ENCODE measurements at places on chromosomes 5 and 9.
A peak's percentile ranks its signal among the peaks of the same experiment; 100 is the strongest.

GRCh38 chr9:120643061-120643460 lies 63.1 kb upstream of the CDK5RAP2 start:
- no peak for DNase-seq

DNA sequence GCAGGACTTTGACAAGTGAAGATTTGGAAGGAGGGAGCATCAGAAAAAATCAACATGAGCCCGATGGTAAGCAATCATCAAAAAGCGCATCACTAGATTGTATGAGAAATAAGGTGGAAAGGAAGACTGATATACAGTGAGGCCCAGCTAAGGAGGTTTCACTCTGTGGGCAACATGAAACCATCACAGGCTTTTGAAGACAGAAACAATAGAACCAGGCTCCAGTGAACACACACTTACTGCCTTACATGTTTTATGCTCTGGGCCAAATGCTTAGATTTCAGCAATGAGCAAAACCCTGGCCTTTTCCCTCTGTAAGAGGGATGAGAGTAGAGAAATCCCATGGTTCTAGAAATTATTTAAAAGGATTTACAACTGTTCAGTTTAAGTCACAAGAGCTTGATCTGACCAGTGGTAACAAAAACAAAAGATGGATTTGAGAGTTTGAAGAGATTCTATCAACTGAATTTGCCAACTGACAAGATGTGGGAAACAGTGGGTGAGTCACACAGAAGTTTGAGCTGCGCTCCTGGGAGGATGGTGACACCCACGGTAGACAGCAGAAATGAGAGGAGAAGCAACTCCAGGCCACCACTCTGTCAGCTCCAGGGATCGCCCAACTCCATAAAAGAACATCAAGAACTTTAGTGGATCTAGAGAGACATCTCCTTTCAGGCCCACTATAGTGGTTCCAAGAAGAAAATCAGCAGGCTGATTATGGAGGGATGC lies 261.8 kb downstream of the MCTP1 start:
- no peak for DNase-seq

GRCh38 chr5:116176121-116176520 lies 91.3 kb downstream of the COMMD10 start:
- DNase-seq, result no peak

GRCh38 chr9:114467226-114467750 lies 38.0 kb downstream of the WHRN start:
- no peak for DNase-seq

GRCh38 chr5:14729448-14730385 lies 65.2 kb downstream of the OTULIN start:
- DNase-seq, result no peak

DNA sequence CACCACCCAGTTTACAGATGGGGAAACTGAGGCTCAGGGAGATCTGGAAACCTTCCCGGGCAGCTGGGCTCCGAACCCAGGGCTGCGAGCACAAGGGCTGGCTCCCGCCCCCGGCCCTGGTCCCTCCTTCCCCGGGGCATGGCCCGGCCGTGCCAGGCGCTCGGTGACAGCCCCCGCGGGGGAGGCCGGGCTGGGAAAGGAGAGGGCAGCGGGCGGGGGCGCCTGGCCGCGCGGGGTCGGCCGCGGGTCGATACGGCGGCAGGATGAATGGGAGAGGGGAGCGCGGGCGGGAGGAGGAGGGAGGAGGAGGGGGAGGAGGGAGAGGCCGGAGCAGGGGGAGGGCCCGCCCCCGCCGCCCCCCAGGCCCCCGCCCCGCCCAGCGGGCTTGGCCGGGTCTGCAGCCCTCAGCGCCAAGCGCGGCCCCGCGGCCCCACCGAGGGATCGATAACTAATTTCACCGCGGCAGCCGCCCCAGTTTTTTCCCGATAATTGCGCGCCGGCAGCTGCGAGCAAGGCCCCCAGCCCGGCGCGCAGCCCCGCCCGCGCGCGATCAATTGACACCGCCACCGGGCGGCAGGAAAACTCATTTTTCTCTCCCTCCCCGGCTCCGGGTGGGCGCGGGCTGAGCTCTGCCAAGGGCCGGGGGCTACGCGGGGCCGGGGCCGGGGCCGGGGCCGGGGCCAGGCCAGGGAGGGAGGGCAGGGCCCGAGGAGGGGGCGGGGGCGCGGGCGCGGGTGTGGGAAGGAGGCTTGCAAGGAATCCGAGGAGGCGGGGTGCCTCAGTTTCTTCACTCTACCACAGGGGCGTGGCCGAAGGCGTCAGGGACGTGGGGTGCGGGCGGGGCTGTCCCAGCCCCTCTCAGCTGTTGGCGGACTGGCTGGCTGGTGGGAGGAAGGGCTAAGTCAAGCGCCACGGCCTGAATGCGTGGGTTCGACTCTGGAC lies 52.1 kb downstream of the C9orf50 start:
- peak; percentile 73 for DNase-seq

DNA sequence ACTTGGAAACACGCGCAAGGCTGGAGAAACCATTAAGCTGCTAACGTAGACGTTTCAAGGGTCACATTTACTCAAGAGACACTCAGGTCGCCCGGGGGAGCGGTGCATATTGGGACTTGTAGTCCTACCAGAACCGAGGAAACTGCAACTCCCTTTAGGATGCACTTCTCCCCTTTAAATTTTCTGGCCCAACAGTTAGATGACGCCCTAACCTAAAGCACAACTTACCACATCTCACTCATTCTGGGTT lies 384 bp upstream of the DMXL1 start:
- DNase-seq, result no peak

DNA sequence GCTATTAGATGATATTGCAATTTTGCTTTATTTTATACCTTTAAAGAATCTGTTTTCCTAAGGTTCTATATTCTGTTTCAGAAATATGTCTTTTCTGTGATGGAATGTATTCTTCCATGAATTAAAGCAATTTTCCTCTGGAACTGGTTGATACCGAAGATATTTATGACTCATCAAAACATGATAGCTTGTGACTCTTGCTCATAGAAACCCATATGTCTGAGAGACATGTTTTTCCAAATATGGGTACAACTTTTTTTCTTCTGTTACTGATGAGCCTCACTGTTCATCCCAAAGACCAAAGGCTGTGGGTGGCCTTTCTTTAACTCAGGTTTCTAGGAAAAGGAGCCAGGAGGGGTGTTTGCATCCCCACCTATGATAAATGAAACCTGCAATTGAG lies 126.1 kb upstream of the PAPPA start:
- DNase-seq, result no peak

DNA sequence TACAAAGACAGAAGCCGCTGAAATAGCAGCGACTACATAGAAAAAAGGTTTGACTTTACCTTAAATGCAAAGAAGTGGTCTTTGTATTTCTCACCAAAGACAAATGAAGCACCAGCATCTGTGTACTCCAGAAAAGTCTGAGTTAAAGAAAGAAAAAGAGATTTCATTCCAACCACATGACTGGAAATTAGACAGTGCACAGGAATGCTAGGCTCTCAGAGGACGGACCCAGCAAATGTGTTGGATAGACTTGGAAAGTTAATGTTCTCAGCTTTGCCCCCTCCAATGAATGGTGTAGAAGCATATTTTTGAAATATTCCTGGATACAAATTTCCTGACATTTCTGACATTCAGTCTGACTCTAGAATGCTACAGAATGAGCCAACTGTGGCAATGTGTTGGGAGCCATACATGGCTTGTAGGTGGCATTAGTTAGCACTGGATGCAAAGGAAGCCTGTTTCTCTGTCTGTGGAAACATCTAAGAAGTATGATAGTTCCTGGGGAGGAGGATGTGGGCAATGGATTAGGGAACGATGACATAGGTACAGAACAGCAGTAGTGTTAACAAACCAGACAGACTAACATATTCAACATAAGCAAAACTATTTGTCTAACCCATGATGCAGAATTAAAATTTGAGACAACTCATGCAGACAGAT lies 43.3 kb downstream of the SLC28A3 start:
- DNase-seq, result no peak

- DNase-seq, result no peak
Observed at GRCh38 chr5:153601377-153601776, 110.9 kb downstream of the GRIA1 start.

DNA sequence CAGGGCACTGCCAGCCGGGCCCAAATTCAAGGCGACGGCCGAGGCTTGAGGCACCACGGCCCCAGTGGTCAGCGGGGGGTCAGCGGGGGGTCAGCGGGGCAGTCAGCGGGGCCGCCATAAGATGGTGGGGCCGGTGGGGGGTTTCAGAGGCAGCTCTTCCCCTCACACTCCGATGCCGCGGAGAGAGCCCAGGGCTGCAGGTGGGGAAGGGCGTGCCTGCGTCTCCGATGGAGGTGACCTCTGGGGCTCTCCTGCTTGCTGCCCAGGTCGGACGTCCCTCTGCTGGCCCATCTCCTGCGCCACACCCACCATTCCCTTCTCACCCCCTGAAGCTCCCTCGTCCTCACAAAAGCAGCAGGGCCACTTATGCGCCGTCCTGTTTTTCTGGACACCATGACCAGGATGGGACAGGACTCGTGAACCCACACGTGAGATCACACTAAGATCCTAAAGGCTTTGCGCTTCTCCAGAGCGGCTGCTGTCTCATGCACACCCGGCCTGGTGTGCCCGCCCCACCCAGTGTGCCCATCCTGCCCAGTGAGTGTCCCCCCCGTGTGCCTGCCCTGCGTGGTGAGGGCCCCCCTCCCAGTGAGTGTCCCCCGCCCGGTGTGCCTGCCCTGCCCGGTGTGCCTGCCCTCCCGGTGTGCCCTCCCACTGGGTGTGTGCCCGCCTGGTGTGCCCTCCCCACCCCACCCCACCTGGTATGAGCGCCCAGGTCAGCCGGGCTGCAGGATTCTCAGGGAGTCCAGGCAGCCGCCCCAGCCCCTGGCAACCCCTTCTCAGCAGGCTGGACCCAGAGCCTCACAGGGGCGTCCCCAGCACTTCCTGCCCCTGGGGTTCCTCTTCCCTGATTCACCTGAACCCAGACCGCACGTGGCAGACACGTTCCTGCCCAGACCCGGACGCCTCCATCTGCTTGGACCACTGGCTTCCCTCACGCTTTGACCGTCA lies 48.7 kb upstream of the NKD2 start:
- DNase-seq, result no peak

- no peak for DNase-seq
Observed at GRCh38 chr5:168672888-168673287, 93.7 kb upstream of the PANK3 start.

- DNase-seq, result no peak
Observed at GRCh38 chr5:8908055-8908683, 637.7 kb downstream of the SEMA5A start.

DNA sequence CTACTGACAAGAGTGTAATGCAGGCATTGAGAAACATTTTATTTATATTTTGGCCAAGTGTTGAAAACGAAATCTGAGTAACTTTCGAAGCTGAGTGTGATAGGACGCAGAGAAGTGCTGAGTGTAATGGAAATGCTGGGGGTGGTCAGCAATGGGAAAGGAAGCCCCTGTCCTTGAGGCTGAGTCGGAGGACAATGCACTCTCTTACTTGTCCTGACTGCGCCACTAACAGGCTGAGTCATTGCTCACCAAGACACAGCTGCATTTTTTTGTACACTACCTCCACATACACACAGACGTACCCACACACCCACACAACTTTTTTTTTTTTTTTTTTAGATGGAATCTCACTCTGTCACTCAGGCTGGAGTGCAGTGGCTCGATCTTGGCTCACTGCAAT lies 637.7 kb downstream of the SLCO4C1 start:
- DNase-seq, result no peak

DNA sequence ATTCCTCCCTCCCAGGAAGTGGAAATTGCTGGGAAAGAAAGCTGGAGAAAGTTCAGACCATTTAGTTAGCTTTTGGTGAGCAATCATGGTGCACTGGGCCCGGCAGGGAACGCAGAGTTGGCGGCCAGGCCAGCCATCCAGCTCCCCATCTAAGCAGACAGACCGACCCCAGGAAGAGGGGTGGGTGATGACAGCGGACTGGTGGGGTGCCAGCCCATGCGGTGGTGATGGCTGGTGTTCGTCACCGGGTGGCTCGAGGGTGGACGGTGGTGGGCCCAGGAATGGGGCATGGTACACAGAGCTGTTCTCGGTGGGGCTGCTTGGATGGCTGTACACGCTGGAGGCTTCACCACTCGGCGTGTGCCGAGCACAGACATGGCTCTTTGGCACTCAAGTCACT lies 85.6 kb upstream of the ARAP3 start:
- DNase-seq, result no peak

DNA sequence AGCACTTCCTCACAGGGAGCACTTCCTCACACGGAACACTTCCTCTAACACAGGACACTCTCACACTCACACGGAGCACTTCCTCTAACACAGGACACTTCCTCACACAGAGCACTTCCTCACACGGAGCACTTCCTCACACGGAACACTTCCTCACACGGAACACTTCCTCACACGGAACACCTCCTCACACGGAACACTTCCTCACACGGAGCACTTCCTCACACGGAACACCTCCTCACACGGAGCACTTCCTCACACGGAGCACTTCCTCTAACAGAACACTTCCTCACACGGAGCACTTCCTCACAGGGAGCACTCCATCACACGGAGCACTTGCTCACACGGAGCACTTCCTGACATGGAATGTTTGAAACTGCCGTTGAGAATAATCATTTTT lies 13.4 kb downstream of the POMT1 start:
- no peak for DNase-seq

- DNase-seq, result no peak
Observed at GRCh38 chr5:13249854-13250253, 694.6 kb downstream of the DNAH5 start.

GRCh38 chr5:23461576-23461975 lies 45.8 kb upstream of the PRDM9 start:
- peak; percentile 29 for DNase-seq

DNA sequence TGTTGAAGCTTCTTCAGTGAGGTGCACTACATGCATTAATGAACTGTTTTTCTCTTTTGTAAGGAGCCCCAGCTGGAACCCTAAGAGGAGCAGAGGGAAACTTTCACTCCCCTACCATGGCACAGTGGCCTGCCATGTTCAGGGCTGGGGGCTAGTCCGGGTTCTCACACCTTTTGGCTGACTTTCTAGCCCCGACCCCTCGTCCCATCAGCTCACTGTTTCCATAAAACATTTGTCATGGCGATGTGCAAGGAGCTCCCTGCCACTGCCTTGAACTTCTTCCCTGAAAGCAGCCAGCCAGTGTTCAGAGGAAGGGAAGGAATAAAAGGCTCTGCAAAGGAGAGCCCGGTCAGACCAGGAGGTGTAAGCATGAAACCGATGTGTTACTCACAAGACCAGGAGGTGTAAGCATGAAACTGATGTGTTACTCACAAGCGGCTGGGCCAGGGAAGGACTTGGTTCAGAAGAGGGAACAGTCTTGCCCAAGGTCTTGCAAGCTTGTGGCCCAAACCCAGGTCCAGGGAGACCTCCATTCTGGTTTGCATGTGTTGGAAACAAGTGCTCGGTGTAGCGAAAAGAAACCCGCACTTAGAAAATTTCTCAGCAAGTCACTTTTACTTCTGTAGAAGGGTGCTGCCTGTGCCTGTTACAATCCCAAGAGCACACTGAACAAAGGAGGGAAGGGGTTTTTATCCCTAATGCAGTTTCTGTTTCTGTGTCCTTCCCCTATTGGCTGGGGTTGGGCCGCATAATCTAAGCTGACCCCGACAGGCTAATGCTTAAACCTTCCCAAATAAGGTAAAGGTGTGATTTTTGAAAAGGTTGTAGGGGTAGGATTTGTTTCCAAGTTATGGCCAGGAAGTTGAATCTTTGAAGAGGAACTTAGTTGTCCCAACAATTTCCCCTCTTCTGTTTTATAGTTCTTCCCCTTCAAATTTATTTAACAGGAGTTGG lies 3.4 kb upstream of the ABO start:
- DNase-seq, result no peak

Measured in HepG2 (cell line).